ENCODE measurements at places on chromosomes 16 and 17.

DNA sequence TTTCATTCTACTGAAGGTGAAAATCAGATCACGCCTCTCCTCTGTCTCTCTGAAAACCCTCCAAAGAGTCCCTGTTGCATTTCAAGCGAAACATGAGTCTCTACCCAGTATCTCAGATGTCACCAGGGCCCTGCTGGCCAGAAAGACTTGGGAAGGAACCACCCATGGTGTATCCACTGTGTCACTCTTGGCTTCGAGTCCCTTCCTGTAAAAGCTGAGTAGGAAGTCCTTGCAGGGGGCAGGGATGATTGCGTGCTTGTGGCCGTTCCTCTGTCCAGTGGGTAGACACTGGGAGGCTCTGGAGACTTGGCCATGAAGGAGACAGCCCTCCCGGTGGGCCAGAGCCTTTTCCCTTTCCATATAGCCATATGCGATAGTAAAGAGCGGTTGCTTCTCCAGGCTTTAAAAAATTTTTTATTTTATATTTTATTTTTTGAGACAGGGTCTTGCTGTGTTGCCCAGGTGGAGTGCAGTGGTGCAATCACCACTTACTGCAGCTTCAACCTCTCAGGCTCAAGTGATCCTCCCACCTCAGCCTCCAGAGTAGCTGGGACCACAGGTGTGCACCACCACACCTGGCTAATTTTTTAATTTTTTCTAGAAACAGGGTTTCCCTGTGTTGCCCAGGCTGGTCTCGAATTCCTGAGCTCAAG, 19.0 kb upstream of the RMI2 start:
- no peak for DNase-seq

DNA sequence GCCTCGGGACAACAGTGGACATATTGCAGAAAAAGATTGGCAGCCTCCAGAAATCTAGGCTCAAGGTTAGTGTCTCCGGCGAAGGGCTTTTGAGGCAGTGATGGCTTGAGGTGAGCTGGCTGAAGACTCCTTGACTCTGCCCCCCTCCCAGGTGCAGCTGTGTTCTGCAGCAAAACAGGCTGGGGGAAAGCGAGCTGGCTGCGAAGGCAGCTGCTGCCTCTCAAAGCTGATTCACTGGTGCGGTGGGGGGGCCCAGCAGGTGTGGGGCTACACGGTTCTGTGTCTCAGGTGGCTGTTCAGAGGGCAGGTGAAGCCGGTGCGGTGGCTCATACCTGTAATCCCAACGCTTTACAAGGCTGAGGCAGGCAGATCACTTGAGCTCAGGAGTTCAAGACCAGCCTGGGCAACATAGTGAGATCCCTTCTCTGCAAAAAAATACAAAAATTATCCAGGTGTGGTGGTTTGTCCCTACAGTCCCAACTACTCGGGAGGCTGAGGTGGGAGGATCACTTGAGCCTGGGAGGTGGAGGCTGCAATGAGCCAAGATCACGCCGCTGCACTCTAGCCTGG, 22.9 kb downstream of the C16orf96 start:
- no peak for DNase-seq

GRCh38 chr16:1481906-1482835, 6.6 kb downstream of the PTX4 start:
- no peak for DNase-seq

DNA sequence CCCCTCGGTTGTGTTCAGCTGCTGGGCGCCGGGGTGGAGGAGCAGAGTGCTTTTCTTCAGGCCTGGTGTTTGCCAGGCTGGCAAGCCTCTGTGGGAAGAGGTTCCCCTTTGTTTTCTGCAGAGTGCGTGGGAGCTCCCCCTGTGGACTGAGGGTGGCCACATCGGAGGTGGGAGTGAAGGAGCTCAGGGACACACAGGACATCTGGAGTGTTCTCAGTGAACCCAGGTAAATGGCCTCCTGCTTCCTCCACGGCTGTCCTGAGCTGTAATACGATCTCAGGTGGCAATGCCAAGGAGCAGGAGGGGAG, 39.2 kb upstream of the IRF8 start:
- DNase-seq: no peak

DNA sequence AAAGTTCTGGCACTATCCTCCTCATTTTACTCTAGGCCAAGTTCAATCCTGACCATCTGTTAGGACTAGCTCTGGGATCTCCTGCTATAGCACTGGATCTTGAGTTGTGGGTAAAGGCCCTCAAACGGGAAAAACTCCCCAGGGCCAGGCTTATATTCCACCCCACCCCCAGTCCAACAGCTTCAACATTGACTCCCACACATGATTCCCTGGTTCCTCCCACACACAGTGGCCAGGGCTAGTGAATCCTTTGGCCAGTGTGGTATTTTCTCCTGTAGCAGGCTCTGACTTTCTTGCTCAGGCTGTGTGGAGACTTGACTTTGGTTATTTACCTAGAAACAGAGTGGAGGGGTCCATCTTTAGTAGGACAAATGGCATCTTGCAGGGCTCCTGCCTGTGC, 10.3 kb upstream of the AKAP10 start:
- DNase-seq: no peak

DNA sequence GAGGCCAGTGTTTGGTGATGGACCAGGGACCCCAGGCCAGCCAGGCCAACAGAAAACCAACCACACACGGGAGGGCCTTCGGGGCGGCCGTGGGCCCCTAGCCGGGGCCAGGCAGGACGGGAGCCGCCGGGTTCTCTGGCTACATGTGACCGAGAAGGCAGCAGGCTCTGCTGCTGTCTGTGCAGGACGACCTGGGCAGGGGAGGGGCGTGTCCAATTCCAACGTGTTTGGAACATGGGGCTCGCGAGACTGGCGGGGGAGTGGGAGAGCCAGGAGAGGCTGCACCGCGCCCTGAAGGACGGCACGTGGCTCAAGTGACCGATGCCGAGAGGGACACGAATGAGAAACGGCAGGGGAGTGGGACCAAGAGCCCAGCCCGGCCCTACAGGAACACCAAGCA, 75.4 kb downstream of the LMF1 start:
- no peak for DNase-seq

DNA sequence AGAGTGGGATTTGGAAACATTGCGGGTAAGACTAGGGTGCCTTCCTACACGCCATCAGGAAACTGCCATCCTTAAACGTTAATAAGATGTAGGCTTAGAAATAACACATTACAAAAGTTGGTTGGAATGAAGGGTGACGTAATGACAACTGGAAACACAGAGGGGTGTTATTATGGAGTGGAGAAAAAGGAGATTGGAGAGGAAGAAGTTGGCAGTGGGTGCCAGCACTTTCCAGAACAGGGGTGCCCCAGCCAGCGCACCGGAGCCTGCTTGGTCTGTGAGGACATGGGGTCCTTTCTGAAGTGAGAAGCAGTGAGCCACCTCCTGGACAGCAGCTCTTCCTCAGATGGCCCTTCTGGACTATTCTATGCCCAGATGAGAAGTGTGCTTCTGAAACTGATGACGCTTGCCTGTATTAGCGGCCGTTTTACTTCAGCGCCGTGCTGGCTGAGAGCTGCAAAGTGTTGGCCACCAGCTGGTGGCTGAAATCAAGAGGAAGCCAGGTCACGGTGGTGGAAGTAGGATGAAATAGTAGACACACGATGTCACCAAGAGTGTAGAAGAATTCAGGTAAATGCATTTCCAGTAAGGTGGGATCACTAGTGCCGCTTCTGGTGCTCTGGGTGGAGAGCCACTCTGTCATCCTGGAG, 244.8 kb downstream of the NTN1 start:
- no peak for DNase-seq

DNA sequence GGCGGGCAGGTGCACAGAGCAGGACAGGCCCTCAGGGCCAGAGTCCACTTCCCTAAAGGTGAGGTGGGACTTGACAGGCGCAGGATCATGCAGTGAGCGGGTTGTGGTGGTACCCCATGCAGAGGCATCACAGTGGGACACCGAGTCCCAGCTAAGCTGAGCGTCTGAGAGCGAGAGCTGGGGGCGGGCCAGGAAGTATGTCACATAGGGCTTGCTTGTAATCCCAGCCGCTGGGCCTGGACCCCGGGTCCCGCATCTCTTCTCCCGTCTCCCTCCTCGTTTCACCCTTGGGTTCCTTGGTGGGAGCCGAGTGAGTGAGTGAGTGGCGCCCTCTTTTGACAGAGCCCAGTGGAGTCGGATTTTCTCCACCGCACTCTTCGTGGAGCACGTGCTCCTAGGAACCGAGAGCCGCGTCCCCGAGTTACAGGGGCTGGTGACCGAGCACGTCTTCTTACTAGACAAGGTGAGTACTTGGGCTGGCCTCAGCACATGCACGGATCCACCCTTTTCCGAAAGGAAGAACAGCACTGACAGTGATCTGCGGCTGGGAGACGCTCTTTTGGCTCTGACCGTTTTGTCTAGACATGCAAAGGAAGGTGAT, 50.8 kb upstream of the ENDOV start:
- no peak for DNase-seq

- DNase-seq: peak; percentile 38
Measured at GRCh38 chr17:60134396-60135150, 15.2 kb upstream of the CA4 start.

- DNase-seq: no peak
Measured at GRCh38 chr16:26204138-26204537, 512.4 kb downstream of the HS3ST4 start.
